ENCODE measurements at places on chromosomes 16 and 17.

GRCh38 chr16:85104821-85105391, 7.4 kb downstream of the CIBAR2 start:
- DNase-seq, result no peak

DNA sequence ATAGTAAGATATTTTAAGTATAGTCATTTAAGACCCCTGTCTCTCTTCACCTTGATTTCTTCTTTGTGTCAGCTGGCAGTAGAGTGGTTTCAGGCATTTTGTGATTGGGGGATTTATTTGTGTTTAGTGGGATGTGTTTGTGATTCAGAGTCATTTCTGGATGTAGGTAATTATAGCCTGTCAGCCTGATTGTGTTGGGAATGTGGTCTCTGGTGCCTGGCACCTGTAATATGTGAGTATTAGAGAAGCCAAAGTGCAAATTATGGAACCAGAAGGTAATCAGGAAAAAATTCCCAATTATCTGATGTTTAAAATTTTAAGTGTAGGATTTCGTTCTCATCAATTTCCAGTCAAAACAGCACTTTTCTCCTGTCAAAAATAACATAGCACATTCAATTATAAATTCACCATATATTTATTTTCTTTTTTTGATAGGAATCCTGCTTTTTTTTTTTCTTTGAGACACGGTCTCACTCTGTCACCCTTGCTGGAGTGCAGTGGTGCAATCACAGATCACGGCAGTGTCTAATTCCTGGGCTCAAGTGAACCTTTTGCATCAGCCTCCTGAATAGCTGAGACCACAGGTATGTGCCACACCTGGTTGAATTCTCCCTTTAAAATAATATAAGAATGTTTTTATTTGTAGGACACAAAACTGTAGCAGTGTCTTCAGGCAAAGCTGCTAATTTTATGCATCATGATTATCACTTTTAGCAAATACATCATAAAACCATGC, 42.7 kb downstream of the ATF7IP2 start:
- no peak for DNase-seq

GRCh38 chr16:58699151-58699550, 14.6 kb upstream of the SLC38A7 start:
- no peak for DNase-seq

GRCh38 chr16:29990883-29991570, 4.4 kb downstream of the HIRIP3 start:
- DNase-seq, result no peak

GRCh38 chr16:51057102-51057793, 93.8 kb downstream of the SALL1 start:
- no peak for DNase-seq

- DNase-seq, result peak; percentile 73
Measured at GRCh38 chr17:77409282-77410161, 268.8 kb downstream of the SEC14L1 start.

DNA sequence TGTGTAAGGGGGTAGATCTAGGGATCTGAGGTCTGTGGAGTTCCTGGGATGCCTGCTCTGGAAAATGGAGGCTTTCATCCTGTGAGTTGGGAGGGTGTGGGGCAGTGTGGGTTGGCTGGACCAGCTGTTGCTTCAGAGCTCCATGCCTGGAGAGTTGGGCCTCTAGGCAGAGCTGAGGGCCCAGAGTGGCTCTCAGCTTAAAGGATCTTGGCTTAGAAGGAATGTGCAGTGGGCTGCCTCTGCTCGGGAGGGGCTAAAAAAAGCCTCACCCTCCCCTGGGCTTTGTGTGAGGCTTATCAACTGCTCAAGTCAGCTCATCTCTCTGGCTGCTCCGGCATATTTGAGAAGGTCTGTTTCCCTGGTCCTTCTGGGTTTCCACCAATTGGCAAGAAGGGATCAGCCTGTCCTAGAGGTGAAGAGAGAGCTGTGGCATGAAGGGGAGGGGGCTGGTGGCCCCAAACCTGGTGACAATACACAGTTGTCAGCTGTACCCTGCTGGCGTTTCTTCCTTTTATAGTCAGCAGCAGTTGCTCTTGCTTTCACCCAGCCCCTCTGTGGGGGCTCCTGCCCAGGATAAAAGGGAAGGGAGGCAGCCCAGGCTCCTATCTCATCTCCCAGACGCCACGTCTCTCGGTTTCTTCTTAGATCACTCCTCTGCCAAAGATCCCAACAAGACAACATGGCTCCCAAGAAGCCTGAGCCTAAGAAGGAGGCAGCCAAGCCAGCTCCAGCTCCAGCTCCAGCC, at the start of gene MYL4:
TSS of gene MYL4 (plus strand) at position 605 of the 745 bp plus-strand sequence. CDS start at position 680, 75 bp downstream.
- DNase-seq, result no peak

DNA sequence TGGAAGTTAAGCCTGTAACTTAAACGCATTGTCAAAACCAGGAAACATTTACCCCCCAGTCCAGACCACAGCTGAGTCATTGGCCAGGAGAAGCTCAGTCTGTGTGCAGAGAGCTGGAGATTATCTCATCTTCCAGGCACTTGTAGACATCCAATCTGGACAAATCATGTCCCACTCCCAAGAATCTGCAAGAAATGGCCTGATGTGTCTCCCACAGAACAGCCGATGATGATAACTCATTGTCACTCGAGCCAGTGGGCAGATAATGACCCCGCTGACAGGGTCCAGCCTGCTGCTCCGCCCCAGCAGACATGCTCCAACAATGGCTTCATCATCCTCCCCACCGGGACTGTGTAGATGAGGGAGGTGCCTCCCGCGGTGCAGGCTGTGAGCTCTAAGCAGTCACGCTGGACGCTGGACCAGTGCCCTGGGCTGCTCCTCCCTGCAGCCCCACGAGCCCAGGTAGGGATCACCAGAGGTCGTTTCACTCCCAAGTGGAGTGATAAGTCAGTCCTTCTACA, 322.5 kb downstream of the C16orf95 start:
- peak; percentile 92 for DNase-seq

DNA sequence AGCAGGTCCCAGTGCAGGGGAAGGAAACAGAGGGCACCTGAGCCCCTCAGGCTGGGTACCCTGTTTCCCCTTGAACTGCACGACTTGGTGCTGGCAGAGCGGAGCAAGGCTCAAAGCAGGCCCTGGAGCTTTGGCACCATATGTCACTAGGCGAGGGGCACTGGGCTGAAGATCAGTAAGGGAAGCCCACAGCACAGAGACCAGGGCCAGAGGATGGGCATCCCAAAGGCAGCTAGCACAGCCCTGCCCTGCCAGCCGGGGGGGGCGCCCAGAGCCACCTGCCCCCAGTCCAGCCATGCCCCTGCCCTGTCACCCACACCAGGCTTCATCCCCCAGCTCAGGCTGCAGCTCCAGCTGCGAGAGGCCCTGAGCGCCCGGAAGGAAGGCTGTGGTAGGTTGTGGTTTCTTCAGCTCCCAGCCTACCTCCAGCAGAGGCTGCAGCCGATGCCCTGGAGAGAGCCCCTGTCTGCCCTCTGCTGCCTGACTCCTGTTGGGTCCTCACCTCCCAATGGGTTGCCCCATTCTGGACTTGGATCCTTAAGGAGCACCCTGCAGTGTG, 10.9 kb downstream of the NHERF1 start:
- DNase-seq, result no peak

DNA sequence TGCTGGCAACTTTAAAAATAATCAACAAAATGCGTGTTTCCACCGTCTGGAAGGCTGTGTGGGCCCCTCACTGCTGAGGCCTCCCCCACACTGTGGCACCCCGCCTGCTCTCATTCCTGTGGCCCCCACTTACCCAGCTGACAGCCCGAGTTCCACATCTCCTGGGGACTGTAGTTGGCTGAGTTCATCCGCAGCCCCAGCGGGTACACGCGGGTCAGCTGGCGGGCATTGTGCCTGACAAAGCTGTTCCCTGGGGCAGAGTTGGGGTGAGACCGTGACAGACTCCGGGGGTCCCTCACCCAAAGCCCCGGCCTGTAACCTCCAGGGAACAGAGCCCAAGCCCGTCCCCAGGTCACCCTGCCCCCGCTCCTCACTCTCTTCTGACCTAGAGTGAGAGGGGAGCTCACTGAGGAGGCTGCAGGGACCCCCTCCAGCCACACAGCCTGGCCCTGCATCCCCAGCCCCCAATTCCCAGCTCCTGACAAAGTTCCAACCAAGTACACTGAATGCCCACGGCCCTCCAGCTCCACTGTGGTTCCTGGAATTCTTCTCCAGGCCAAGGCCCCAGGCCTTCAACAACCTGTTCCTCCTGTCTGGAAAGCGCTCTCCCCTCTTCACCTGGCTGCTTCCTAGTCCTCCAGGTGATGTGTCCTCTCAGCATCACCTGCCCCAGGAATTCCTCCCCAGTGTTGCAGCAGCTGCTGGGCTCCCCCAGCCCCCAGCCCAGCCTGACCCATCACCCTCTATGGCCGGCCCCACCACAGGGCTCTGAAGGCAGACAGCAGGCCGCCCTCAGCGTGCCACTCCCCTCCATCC, 18.0 kb downstream of the PLCD3 start:
- DNase-seq, result no peak

DNA sequence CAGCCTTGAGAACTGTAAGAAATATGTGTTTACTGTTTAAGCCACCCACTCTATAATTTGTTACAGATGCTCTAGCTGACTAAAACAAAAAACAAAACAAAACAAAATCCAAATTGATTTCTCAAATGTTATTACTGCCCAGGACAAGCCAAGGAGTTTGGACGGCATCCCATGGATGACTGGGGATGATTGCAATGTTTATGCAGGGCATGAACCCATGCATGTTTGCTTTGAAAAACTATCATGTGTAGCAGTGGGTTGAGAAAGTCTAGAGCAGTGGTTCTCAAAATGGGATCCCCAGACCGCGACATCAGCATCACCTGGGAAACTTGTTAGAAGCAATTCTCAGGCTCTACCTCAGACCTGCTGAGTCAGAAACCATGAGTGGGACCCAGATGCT, 223.2 kb upstream of the PSMD7 start:
- no peak for DNase-seq

- DNase-seq, result no peak
Measured at GRCh38 chr16:496097-496886, 31.2 kb upstream of the CAPN15 start.

GRCh38 chr17:75406222-75406615, 741 bp upstream of the GRB2 start:
- peak; percentile 14 for DNase-seq

GRCh38 chr17:77840513-77841165, 117.9 kb upstream of the TNRC6C start:
- no peak for DNase-seq
